Activated naive CD4-positive, alpha-beta T cell treated with anti-CD3 and anti-CD28 coated beads for 36 hours (primary cell): ENCODE measurements at places on chromosomes 16 and 17. TPM values are rescaled to one million over a fixed set of nuclear protein-coding genes. Genes with fewer than 3 reads are reported as not detected.
A peak's percentile ranks its signal among the peaks of the same experiment; 100 is the strongest.

DNA sequence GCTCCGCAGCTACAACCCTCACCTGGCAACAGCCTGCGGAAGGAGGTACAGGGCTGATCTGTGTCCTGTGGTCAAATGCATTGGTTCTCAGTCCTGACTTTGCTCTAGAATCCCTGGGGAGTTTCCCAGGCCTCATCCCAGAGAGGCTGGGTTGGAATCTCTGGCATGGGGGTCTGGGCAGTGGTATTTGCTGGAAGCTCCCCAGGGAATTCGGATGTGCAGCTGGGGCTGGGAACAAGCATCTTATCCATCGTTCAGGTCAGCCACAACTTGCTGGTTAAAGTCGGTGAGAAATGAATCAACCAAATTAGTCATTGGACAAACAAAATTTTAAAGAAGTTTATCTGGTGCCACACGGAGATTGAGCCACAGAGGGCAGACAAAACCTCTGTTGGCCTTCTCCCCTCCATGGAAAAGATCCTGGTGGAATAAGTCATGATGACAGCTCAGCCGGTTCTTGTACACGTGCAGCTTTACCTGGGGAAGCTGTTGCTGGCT lies 231.2 kb downstream of the FOXL1 start:
- DNase-seq = no peak

DNA sequence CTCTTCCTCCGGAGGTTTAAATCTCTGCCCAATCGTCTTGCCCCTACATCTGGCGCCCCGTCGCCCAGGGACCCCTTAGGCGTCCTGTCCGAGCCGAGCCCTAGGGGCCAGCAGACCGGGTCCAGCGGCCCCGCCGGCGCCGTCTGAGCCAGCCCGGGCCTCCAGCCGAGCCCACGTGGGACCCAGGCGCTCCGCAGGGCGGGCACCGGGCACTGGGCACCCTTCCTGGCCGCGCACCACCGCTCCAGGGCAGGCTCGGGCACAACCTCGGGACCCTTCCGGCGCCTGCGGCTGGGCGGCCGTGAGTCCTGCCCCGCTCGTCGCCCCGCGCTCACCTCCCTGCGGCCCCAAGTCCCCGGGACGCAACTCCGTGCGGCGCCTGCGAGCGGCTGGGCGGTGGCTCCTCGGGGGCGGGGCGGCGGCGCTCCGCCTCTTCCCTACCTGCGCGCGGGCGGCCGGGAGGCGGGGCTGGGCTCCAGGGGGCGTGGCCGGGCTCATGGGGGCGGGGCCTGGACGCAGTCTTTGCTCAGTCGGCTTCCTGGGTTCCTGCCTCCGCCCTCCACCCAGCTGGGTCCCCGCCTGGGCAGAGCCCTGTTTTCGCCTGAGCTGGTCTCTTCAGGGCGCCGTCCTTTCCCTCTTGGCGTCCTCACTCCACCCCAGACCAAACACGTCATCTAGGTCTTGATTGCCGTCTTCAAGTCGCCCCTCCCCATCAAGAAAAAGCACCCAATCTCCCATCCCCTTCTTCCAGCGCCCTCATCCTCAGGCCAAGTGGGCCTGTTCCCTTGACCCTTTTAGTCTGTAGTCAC lies at the start of gene RHBDF2:
Gene RHBDF2, minus strand, starts transcription at position 406 of the 809 bp plus-strand sequence. CDS start 19,899 bp downstream, outside the sequence.
- peak; percentile 97 for DNase-seq

DNA sequence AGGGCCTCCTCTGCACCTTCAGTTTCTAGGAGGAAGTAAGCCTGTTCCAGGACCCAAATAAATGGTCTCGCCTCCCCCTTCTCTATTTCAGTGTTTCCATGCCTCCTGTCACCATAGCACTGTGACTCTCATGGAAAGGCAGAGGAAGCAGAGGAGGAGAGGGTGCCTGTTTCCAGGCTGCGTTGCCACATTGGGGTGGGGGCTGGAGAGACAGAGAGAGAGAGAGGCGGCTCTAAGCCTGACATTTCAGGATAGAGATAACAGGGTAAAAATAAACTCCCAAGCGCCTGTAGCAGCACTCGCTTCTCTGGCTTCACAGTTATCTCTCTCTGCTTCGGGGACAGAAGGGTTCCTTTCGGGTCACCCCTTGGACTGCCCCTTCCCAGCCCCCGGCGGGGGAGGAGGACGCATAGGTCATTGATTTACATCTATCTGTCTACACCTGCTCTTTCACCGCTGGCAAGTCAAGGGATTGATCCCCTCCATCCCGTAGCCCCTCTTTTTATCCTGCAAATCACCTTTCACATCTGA lies 71.2 kb upstream of the MRTFB start:
- DNase-seq = no peak

DNA sequence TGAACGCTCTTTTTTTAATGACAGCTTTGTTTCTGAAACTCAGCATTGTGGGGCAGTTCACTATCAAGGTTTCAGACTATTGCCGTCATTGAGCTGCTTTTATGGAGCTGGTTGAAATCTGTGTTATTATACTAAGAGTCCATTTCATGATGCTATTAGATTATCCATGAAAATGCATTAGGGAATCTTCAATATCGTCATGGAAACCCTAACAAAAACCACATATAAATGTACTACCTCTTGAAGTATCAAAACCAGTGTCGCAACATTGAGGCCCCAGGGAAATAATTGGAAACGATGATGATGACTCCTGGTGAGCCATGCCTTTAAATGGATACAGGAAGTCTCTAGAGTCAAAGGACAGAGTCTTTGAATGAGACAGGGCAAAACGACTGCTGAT lies 231.6 kb upstream of the CPHXL start:
- no peak for DNase-seq

MAFG gene
- total RNA-seq = 14.8 TPM

DNA sequence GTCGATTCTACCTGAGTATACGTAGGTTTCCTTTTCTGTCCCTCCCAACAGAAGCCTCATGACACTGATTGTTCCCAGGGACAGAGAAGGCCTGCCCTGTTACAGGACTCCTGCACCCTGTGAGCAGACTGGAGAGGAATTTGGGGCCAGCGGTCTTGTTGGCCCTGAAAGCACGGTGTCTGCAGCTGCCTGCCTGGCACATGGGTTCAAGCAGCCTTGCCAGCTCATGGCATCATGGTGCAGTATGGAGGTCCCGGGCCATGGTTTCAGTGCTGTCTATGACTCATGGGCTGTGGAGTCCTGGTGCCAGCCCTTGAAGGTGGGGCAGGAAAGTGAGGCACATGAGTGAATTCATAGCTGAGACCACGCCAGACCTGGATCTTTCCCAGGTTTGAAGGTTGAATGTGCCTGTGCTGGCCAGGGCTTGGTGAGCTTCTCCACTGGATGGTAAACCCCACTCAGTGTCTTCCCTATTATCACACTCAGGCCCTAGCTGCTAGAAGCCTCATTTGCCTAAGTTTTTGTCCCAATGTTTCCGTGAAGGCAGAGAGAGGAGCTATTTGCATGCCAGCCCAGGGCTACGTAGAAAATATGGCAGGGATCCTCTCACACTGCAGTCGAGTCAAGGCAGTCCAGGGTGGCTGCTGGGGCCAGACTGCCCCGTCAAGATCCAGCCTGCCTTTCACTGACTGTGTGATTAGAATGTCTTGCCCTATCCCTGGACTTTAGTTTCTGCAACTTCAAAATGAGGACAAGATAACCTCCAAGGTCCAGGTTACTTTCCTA lies 277.2 kb upstream of the CCL2 start:
- DNase-seq = no peak

ZNF624 gene
- total RNA-seq = 3.9 TPM

KRTAP9-2 gene
- total RNA-seq = not detected

KRTAP1-5 gene
- total RNA-seq = not detected

DNA sequence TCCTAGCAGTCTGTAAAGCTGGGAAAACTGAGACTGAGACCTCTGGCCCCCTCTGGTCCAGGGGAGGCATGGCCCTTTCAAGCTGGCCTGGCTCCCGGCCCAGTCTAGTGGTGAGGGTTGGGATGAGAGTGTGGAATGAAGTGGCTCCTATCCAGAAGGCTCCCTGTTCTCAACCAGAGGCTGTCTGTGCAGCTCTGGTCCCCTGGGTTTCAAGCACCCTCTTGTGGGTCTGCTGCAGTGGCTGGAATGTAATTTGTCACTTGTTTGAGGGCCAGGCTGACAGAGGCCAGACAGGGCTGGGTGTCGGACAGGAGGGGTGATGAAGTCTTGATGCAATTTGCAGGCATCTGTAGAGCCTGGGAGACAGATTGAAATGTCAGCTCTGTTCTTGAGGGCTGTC lies 22.1 kb upstream of the PHF12 start:
- no peak for DNase-seq

EVPLL gene
- total RNA-seq = not detected

- DNase-seq = no peak
Observed at GRCh38 chr17:7128160-7128559, 13.5 kb upstream of the ASGR2 start.

GRCh38 chr16:78576941-78577340 lies 477.5 kb downstream of the WWOX start:
- no peak for DNase-seq

DNA sequence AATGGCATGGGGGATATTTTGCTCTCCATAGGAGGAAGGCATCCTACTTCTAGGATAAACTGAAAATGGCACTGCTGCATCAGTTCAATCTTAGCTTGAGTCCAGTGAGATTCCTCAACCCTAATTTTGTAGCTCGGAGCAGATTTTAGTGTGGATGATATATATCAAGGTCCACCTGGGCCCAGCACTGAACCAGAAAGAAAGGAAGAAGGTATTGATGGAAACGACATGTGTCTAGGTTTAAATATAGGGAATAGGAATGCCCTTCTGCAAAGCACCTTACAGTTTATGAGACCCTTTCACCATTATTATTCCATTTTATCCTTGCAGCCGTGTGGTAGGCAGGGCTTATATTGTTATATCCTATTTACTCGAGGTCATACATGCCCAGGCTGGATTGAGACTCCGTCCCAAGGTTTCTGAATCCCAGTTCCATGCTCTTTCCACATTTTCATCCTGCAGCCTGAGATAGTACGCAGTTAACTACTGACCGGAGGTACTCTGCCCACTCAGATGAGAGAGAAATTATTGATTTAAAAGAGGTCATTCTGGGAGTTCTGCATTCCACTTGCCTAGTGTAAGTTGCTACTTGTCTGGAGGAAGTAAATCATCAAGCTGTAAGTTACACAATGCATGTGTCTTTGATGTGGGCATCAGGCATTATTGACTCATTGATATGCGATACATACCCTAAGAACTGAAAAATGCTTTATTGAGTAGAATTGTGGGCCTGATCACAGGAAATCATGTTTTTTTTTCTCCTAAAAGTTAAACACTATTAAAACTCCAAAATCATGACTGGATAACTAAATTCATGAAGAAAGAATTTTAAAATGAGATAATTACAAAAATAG lies 10.1 kb downstream of the KRT39 start:
- no peak for DNase-seq

DNA sequence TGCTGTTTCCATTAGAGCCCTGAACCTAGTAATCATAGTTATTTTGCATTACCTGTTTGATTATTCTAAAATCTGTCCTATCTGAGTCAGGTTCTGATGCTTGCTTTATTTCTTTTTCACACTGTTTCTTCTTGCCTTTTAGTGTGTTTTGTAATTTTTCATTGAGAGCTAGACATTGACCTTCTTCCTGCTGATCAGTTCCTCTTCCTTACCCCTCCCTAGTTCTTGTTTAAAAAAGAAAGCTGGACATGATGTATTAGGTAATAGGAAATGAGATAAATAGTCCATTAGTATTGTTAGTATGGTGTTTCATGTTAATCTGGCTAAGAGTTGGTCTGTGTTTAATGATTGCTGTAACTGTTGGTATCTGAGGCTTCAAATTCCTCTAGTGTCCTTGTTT lies 13.4 kb downstream of the WWP2 start:
- DNase-seq = no peak
